ENCODE measurements at places on chromosomes 6 and 20. TPM values are rescaled to one million over a fixed set of nuclear protein-coding genes. Genes with fewer than 3 reads are reported as not detected.
A peak's percentile ranks its signal among the peaks of the same experiment; 100 is the strongest.

LPA gene
- total RNA-seq, result not detected

ULBP1 gene
- total RNA-seq, result 0.99 TPM

MCCD1 gene
- not detected for total RNA-seq

AURKA gene
- total RNA-seq, result 39.2 TPM

PIM1 gene
- 182 TPM for total RNA-seq

AIF1 gene
- total RNA-seq, result 55.5 TPM

PKIB gene
- not detected for total RNA-seq

LY6G6D gene
- total RNA-seq, result not detected

SUPT3H gene
- 11.7 TPM for total RNA-seq

DDR1 gene
- total RNA-seq, result 21.4 TPM

DNA sequence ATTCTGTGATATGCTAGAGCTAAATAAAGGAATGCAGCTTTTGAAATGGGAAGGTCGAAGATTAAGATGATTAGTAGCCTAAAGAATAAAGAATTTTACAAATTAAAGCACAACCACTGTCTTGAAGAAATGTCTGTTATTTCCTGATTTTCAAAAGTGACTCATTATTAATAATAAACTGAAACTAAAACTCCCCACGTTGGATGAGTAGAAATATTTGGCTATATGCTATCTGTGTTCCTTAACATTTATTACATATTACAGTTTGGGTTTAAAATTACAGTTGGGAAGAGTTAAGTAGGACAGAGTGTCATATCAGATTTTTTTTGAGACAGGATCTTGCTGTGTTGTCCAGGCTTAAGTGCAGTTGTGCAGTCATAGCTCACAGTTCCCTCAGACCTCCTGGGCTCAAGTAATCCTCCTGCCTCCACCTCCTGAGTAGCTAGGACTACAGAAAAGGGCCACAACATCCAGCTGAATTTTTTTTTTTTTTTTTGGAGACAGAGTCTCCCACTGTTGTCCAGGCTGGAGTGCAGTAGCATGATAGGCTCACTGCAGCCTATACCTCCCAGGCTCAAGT is 47.1 kb downstream of the AKIRIN2 start:
- DNase-seq, result no peak

- DNase-seq, result no peak
Observed at GRCh38 chr20:45867819-45868176, 10.4 kb downstream of the ZSWIM3 start.

- DNase-seq, result no peak
Observed at GRCh38 chr20:45032781-45033180, 66.5 kb downstream of the STK4 start.

DNA sequence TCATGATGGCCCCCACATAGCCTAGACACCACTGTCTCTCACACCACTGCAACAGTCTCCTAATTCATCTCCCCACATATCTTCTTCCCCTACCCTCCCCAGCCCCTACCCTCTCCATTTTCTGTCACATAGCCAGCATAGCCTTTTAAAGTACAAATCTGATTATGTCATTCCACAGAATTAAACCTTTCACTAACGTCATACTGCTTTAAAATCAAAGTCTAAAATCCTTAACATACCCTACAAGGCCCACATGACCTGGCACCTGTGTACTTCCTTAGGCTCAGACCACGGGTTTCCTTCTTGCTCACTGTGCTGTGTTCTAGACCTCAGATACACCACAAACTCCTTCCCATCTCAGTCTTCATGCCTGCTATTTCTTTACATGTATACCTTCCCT is 5.9 kb downstream of the OSTM1 start:
- DNase-seq, result peak; percentile 14

- DNase-seq, result no peak
Observed at GRCh38 chr6:78605909-78606446, 261.4 kb upstream of the IRAK1BP1 start.

DNA sequence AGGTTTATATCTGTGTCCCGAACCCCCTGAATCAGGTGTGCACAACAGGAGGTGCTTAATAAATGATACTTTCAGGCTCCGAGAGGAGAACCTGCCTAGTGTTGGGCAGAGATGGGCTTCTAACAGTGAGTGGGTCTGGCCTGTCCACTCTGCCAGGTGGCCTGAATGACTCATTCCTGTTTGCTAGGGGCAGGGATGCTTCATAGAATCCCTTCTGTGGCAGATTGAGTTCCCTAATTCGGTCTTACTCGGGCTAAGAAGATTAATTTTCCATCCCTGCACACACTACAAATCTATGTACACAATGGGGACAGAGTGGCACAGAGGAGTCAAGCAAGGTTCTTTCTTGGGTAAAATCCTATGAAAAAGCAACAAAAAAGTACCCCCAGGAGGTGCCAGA is 19.8 kb downstream of the SDC4 start:
- no peak for DNase-seq

GRCh38 chr6:36280983-36281382 is 11.1 kb downstream of the PNPLA1 start:
- no peak for DNase-seq

DNA sequence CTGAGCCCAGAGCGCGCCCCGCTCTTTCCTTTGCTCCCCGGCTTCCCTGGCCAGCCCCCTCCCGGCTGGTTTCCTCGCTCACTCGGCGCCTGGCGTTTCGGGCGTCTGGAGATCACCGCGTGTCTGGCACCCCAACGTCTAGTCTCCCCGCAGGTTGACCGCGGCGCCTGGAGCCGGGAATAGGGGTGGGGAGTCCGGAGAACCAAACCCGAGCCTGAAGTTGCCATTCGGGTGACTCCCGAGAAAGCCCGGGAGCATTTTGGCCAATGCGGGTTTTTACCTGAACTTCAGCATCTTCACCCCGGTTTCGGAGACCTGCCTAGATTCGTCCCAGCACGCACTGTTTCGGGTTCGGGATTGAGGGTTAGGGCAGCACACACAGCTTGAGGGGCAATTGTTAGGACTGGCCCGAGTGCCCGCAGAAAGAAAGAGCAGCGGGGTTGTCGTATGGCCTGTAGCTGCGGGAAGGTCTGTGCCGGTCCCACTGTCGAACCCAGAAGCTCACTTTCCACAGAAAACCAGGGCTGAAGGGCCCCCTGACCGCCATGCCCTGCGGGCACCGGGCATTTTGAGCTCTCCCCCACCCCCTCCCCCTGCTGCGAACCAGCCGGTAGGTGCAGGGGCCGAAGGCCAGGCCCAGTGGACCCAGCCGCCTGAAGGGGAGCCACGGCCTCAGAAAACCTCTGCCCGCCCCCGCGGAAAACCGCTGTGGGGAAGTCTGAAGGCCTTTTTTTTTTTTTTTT is 2.1 kb downstream of the FOXP4 start:
- peak; percentile 24 for DNase-seq

DNA sequence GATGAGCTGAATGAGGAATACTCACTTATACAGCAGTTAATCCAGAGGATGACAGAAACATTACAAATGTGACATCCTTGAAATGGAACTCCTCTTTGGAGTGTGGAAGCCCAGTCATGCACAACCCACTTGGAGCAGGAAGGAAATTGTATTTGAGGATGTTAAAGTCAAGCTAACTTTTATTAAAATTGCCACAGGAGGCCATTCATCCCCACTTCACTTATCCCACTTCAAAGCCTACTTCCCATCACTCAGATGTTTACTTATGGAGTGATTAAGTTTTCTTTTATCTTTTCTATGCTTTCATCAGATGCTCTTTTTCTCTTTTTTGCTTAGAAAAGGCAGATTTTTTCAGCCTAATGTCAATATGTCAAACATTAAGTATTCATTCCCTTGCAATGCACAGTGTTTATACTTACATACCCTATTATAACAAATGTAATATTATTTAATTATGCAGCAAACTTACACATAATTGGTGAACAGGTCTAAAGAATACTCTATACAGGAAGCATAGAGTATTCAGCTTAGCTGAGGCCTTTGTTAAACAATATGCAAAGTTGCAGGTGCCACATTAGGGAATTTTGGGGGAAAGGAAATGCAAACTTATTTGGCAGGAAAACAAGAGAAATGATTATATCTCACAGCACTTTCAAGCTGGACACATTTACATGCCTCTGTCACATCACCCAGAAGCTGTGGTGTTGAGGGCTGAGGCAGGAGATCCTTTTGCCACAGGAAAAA is 148.9 kb downstream of the KHDC1L start:
- no peak for DNase-seq

DNA sequence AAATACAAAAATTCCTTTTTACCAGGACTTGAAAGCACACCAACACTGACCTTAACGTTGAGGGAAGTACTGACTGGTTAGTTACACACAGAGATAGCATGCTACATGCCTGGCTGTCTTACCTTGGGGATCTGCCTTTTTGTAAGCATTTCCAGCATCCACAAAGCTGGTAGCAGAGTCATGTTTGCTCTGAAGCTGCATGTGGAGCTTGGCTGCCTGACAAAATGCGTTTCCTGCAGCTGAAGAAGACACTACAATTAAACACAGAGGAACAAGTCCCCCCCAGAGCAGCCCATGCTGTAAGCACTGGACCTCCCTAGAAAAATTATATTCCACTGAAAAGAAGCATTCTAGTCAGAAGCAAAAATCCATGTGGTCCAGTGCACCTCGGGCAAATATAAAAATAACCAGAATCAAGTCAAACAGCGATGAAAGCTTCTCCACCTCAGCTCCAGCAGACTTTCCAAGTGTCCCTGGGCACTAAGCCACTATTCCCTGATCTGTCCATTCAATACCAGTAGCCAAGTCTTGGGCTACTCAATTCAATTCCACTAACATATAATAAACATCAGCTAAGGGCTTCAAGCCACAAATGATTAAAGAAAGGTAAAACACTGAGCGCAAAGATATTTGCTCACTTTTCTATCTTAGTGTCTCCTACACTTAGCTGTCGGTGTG is 24.2 kb downstream of the NAPB start:
- no peak for DNase-seq

GRCh38 chr20:56736285-56736857 is 107.3 kb downstream of the TFAP2C start:
- DNase-seq, result no peak

DNA sequence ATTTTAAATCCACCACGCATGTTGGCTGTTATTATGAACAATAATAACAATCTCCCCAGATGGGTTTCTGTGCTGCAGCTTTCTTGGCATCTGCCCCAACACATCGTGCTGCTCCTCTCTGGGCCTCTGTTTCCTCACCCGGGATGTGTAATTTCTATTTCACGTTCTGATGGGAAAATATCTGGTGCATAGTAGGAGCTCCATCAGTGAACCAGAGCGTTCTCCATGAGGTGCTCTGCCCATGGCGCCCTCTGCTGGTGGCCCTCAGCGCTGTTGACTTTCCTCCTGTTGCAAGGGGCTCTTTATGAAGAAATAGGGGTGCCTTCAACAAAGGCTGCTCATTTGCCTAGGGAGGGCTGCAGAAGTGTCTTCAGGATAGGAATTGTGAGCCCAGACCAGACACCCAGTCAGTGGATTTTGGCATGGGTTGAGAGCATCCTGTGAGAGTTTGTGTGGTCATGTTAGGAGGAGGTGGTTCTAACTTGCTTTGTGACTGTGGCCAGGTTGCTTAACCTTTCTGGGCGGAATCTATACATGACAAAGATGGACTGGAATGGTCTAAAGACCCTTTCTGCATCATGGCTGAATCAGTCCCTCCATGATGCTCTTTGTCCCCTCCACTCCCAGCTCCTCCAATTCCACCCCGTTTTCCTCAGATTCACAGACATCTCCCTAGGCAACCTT is 8.1 kb downstream of the SCRT2 start:
- DNase-seq, result peak; percentile 37

DNA sequence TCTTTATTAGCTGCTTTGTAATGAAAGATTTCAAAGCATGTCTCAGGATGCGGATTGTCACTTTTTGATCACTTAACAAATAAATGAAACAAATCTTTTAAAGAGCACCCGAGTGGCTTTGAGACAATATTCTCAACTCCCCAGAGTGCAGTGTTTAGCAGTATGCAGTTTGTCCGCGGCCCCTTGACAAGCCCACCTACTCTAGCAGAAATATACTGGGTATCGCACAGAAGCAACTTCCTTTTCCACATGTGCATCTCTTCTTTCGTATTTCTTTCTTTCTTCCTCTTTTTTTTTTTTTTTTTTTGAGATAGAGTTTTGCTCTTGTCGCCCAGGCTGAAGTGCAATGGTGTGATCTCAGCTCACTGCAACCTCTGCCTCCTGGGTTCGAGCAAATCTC is 84.5 kb upstream of the FAM184A start:
- no peak for DNase-seq

- no peak for DNase-seq
Observed at GRCh38 chr6:129264480-129265045, 381.6 kb downstream of the LAMA2 start.

GRCh38 chr20:25439328-25439727 is 31.9 kb downstream of the GINS1 start:
- DNase-seq, result no peak

- no peak for DNase-seq
Observed at GRCh38 chr20:58511364-58511763, 3.8 kb downstream of the APCDD1L start.

- peak; percentile 52 for DNase-seq
Observed at GRCh38 chr6:27176523-27177484, 70.7 kb upstream of the PRSS16 start.

- DNase-seq, result no peak
Observed at GRCh38 chr20:62802026-62802712, 2.5 kb upstream of the OGFR start.

DNA sequence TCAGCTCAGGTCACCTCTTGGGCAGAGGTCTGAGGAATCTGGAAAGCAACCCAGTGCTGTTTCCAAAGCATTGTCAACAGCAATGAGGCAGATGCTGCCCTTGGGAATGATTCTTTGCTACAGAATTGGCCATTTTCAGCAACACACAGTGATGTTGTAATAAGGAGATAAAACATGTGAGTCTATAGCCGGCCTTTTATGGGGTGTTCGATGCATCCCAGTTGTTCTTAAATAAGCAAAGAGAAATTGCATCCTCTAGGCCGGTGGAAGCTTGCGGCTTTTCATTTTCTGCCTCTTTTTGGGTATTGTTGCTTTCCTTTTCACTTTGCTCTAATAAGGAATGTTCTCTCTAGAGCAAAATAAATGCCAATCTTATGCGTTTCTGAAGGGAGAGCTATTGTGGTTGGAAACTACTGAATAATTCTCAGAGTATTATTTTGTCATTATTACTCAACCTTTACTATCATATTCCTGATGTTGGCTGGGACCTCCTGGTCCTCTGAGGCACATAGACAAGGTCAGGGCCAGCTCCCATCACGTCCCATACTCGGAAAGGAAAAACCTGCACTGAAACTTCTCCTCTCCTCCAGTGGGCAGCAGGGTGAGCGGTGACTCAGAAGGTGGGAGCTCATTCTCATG is 214.2 kb downstream of the CDH26 start:
- DNase-seq, result no peak

- no peak for DNase-seq
Observed at GRCh38 chr20:49347156-49347555, 69.3 kb upstream of the ZNFX1 start.

DNA sequence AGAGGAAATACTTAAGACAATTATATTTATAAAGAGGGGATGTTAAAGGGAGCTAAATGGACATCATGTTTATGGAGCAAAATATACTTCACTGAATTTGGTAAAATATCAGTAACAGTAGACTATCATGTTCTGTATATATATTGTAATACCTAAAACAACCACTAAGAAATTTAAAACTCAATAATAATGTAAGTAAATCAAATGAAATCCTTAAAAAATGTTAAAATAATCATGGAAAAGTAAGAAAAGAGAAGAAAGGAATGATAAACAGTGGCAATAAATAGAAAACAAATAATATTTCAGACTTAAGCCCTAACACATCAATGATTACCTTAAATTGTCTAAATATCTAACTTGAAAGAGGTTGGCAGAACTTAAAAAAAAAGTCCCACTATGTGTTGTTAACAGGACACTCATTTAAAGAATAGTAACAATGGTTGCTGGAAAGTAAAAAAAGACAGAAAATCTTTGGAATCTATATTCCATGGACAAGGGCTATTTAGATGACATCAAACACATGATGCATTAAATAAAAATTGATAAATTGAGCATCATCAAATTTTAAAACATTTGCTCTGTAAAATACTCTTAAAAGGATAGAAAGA is 842.2 kb upstream of the MAP3K7 start:
- no peak for DNase-seq
